ENCODE measurements at places on chromosomes 3 and 15.
A peak's percentile ranks its signal among the peaks of the same experiment; 100 is the strongest.

DNA sequence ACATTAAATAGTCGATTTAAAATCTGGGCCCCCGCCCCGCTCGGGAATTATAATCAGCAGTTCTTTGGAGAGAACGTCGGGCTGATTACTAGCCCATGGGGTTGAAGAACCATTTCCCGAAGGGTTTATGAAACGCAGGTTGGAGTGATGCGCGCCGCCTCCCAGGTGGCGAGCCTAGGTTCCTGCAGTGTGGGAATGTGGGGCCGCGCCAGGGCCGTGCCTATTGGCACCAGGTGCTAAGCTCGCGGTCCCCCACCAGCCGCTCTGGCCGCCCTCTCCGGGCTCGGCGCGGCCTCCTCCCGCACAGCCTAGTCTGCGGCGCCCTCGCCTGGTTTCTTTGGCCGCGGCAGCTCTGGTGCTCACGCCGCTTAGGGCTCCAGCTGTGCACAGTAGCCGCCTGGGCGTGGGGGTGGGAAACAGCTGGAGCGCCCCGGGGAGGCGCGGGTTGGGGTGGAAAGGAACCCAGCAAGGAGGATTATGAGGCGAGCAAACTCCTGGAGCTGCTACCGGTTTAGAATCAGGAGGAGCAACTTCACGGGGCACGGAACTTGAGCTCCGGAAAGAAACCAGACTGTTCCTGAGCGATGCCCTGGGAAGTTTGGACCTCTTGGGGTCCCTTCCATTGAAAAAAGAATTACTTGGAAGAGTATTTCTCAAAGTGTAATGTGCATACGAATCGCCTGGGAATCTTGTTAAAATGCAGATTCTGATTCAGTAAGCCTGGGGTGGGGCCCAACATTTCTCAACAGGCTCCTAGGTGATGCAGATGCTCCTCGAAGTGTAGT lies 5.6 kb upstream of the MECOM start:
- DNase-seq = peak; percentile 97

GRCh38 chr3:74832925-74833324 lies 218.5 kb upstream of the CNTN3 start:
- no peak for DNase-seq

- DNase-seq = peak; percentile 93
Measured at GRCh38 chr15:68584756-68585573, 6.2 kb downstream of the CORO2B start.

DNA sequence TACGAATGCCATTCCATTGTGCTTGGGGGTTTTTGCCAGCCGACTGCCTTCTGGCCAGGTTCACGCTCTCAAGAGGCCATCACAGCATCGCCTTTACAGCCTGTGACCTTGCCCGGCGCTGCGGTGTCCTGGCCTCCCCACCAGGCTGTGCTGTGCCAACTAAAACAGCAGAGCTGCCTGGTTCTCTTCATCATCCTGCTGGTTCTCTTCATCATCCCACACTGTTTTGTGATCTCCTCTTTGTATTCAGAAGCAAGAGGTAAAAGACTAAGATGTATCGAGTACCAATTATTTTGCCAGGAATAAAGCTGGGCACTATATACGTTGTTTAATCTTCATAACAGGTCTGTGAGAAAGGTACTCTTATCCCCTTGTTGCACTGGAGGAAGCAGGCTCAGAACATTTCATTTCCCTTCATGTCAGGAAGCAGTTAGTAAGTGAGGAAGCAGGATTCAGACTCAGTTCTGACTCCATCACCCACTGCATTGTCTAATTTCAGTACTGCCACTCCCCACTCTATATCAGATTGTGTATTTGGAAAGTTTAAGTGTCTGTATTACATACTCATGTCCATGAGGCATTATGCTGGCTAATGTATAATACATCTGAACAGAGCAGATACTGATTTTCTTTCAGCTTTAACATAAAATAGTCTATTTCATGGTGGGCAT lies 92.7 kb downstream of the LRRC28 start:
- DNase-seq = no peak

GRCh38 chr3:74200952-74201351 lies 413.5 kb downstream of the CNTN3 start:
- no peak for DNase-seq

GRCh38 chr15:77747175-77748077 lies 114.7 kb upstream of the LINGO1 start:
- no peak for DNase-seq

- no peak for DNase-seq
Measured at GRCh38 chr3:113000691-113001090, 9.9 kb downstream of the GTPBP8 start.

DNA sequence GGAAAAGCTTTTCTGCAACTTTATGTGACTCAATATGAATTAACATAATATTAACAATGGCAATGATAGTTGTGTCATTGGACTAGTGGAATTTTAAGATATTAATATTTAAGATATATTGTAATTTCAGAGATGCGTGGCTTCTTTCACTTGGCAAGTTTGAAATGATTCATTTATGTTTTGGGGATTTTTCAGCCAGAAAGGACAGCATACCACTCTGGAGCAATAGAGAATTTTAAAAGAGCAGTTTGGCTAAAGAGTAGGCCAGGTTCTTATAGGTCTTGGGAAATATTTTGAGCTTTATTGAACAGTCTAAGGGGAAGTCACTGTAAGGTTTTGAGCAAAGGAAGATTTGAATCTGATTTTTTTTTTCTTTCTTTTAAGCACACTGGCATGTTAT lies 16.5 kb downstream of the GMPS start:
- DNase-seq = no peak
